ENCODE measurements at places on chromosomes 5 and 9.

GRCh38 chr9:69109152-69109551 is 64.9 kb upstream of the TJP2 start:
- DNase-seq, result no peak

GRCh38 chr5:141780240-141780951 is 97.8 kb downstream of the PCDH1 start:
- DNase-seq, result no peak

DNA sequence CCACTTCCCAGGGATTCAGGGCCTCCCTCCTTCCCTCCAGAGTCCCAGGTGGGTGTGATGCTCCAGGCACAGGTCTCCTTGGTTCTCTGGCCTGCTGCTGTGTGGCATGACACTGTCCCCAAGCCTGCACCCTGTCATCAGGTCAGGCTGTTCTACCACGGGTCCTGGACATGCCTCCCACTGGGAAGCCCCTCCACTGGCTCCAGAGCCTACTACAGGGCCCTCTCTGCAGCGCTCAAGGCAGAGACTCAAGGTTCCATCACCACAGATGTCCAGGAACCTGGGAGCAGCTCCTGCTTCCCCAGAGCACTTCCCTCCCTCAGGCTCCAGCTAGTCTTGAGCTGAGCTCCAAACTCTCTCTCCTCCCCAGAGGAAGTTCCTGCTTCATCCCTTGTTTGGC is 237.3 kb downstream of the PBX3 start:
- no peak for DNase-seq

DNA sequence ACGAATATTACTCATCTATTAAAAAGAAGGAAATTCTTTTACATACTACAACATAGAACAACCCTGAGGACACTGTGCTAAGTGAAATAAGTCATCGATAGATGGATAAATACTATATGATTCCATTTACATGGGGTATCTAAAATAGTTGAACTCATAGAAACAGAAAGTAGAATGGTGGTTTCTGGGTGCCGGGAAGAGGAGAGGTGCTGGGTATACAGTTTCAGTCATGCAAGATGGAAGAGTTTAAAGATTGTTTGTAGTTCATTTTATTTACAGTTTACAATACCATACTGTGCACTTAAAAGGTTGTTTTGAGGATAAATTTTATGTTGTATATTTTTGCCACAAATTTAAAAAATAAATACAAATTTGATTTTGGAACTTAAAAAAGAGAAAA is 267.5 kb upstream of the ITGA1 start:
- no peak for DNase-seq

- no peak for DNase-seq
Observed at GRCh38 chr5:97891971-97892370, 708.9 kb upstream of the RIOK2 start.

DNA sequence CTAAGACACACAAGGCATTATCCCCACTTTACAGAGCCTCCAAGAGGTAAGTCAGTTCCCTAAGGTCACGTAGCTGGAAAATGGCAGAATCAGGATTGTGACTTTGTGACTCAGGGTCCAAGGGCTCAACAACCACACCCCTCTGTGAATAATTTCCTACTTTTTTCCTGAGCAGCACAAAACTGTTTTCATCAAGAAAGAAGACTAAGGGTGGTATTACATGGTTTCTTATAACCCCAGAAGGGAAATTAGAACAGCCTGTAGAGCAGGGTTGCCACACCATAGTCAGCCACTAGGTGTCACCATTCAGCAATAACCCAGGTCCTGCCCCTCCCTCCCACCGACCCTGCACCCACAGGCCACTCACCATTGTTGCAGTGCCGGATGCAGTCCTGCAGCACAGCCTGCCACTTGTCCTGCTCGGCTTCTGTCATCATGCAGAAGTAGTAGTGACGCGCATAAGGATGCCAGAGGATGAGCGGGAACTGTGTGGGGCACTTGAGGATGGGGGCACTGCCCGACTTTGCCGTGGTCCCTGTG is 72.1 kb downstream of the LRSAM1 start:
- DNase-seq, result peak; percentile 36

DNA sequence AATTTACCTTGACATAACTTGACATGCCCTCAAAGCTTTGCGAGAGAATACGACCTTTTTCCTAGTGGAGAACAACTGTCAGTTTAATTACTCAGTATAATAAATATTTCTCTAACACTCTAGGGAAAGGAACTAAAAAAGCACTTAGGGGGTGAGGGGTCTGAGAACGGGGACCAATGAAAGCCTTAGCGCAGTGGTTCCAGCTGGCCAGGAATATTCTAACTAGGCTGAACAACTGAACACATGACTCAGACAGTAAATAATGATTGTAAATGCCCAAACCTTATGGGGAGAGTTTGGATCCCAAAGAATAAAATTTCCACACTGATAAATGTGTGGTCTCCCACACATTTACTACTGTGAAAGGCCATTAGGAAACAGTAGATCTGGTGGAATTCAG is 14.9 kb downstream of the MYO10 start:
- no peak for DNase-seq

- peak; percentile 49 for DNase-seq
Observed at GRCh38 chr9:93185266-93186214, 1.6 kb downstream of the WNK2 start.

GRCh38 chr5:73280821-73281746 is 108.1 kb downstream of the TMEM174 start:
- DNase-seq, result peak; percentile 98

DNA sequence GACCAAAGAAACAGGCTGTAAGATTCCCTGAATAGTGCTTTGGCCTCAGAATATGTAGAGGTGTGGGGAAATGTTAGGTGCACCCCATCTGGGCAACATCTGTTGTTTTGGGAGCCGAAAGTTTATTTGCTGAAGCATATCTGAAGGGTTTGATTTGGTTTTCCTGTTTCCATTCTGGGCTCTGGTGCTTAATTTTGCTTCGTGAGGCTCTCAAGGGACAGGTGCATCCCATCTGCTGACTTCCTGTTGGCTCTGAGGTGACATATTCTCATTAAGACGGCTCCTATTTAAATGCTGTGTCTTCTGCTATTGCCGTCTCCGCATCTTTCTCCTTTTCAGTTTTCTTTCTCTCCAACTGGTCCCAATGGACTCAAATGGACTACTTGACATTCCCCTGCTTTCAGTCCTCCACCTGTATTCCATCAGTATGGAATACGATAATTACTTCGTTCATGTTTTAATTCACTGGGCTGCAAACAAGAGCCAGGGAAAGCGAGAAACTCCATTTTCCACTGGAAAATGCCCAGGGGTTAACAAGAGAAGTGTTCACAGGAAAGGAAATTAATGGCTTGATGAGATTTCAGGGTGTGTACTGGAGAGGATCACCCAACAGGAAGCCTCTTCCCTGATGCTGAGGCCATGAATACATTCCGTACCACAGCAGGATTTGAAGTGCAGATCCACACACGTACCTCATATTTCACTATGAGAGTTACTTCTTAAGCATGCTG is 104.0 kb downstream of the MTX3 start:
- DNase-seq, result no peak

DNA sequence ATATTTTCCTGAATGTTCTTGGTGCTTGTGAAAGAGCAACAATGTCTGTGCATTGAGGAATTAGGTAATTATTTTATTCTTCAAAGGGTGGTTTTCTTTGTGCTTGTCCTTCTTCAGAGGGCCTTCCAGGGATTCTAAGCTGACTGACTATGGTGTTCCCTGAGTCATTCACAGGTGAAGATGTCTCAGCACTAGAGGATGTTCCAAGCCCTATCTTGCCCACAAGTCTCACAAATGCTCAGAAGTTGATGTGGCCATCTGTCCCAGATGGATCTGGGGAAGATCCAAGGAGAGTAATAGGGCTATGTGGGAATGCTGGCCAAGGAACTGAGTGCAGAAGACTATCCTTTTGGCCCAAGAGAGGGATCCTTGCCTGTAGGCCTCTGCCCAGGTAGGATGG is 120.9 kb downstream of the ADAMTSL1 start:
- DNase-seq, result no peak

GRCh38 chr9:35229066-35229778 is 67.4 kb downstream of the UNC13B start:
- peak; percentile 10 for DNase-seq

GRCh38 chr9:85212887-85213286 is 528.9 kb downstream of the AGTPBP1 start:
- DNase-seq, result peak; percentile 24

DNA sequence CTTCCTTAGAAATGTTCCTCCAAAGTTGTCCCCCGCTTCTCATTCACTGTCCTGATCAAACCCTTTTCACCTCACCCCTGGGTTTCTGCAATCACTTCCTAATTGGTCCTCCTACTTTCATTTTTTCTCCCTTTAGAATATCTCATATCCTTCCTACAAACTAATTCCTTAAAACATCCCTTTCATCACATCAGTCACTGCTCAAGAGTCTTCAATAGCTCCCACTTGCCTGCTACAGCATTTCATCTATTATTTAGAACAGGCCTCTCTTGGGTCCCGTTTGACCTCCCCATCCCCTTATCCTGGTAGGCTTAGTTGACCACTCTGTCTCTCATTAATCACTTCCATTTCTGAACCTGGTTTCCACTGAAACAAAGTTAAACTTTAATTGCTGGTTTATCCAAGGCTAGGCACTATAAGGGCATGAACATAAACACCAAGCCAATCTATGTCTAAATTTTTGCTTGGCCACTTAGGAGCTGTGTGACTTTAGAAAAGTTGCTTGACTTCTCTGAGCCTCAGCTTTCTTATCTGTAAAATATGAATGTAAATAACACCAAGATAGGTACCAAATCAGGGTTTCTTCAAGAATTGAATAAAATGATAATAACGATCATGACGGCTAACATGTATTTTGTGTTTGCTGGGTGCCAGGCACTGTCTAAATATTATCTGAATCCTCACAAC is 202.1 kb upstream of the WWC1 start:
- DNase-seq, result no peak

DNA sequence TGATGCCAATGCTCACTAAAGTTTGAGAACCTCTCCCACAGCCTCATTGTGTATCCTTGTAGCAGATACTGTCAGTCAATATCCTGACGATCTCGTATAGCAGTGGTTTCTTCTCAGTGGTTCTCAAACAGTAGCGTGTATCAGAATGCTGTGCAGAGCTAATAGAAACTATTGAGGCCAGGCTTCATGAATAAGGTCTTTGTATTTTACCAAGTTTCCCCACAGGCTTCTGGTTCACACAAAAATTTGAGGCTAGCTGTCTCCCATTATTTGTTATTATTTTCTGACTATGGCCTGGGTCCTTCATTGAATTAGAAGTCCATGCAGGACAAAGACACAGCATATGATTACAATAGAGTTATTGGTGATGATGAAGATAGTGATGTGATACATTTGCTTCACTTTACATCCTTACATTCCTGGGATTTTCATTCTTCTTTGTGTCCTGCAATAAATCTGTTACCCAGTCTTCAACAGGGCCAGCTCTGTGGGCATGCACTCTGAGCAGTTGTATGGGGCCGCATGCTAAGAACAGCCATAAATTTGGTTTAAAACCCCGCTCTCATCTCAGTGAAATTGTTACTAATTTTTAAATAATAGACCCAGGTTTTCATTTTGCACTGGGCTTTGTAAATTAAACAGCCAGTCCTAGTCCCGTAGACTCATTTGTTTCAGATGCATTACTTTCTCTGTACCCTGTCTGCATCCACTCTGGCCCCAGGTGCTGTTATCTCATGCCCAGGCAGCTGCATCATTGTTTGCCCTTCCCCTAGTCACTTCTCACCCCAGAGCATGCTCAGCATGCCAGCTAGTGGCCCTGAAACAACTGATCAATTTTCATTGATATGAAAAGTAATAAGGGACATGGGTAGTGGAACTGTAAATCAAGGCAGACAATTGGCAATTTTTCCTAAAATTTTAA is 199.9 kb upstream of the PIK3R1 start:
- DNase-seq, result peak; percentile 41
